Stomach (tissue), 19 donors: ENCODE measurements at places on chromosomes 4 and X. TPM values are rescaled to one million over a fixed set of nuclear protein-coding genes. Genes with fewer than 3 reads are reported as not detected.
A peak's percentile ranks its signal among the peaks of the same experiment; 100 is the strongest.

Gene SERPINA7
- total RNA-seq = not detected

Gene MAGEB2
- not detected for total RNA-seq

Gene CCDC149
- total RNA-seq = 29.0 TPM

Gene ACE2
- not detected for total RNA-seq

Gene USP17L28
- total RNA-seq = not detected

Gene CTAG1A
- total RNA-seq = not detected

Gene ARAP2
- 35.6 TPM for total RNA-seq

Gene RIPPLY1
- not detected for total RNA-seq

Gene TRIM61
- total RNA-seq = 0.73 TPM

Gene PAGE2B
- not detected for total RNA-seq

DNA sequence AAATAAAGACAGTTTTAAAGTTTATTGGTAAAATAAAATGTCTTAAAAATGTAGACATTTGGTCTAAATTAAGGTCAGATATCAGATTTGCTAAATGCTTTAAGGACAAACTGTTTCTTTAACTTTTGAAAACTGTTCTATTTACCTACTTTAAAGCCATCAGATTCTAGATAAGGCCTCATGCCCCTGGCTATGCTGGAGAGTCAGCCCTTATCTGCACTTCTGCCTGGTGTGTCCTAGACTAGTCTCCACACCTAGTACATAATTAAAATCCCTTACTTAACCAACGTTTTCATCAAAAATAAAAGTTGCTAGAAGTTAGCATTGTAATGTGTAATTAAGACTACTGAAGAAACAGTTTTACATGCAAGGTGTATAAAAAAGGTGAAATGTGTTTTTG lies 25.6 kb downstream of the HSD17B11 start:
- no peaks in the 10 kb centered on the region for H3K27me3 ChIP-seq
- H3K4me3 ChIP-seq = no peak overlapping the region
- H3K36me3 ChIP-seq = peaks cover 24% of the 10 kb centered on the region
- H3K4me1 ChIP-seq = no peaks in the 10 kb centered on the region

DNA sequence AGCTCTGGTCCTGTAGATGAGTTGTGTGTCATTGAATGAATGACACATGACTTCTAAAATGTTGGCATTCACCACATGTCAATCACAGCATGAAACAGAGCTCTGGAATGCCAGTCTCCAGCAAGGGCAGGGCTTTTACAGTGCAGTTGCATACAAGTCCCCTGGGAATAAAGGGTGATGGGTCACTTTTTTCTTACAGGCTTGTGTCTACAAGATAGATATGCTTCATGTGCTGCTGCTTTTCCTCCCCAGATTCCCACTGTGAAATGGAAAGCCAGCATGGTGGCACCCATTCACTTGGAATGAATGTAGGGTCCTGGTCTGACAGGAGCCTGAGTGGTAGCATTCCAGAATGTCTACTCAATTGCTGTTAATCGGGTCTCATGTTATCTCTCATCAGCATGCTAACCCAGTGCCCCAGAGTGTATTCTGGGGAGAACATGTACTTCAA lies 159.1 kb upstream of the KIT start:
- no peak overlapping the region for H3K27ac ChIP-seq
- DNase-seq = no peak
- H3K36me3 ChIP-seq = no peaks in the 10 kb centered on the region
- H3K4me1 ChIP-seq = no peaks in the 10 kb centered on the region
- H3K4me3 ChIP-seq = no peak overlapping the region
- no peaks in the 10 kb centered on the region for H3K27me3 ChIP-seq

DNA sequence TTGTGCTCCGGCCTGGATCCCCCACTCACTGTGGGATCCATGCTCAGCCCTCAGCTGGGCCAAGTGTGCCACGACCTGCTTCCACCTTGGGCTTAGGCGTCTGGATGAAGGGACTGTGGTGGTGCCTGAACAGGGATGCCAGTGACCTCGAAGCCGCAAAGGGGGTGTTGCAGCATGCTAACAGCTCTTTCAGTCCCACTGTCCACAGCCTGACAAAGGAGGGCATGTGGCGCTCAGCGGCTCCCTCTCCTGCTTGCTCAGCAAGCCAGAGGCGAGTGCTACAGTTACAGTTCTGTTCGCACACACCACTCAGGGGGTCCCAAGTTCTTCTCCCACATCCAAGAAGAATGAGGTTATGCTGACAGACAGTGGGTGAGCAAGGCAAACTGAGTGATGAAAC lies 5.2 kb upstream of the IGBP1 start:
- no peaks in the 10 kb centered on the region for H3K36me3 ChIP-seq
- DNase-seq = no peak
- H3K27ac ChIP-seq = no peak overlapping the region
- no peaks in the 10 kb centered on the region for H3K4me1 ChIP-seq

- H3K4me3 ChIP-seq = no peak overlapping the region
- DNase-seq = no peak
- no peaks in the 10 kb centered on the region for H3K27me3 ChIP-seq
These were observed 224.0 kb upstream of the BMP3 start for GRCh38 chr4:80806472-80806871.

DNA sequence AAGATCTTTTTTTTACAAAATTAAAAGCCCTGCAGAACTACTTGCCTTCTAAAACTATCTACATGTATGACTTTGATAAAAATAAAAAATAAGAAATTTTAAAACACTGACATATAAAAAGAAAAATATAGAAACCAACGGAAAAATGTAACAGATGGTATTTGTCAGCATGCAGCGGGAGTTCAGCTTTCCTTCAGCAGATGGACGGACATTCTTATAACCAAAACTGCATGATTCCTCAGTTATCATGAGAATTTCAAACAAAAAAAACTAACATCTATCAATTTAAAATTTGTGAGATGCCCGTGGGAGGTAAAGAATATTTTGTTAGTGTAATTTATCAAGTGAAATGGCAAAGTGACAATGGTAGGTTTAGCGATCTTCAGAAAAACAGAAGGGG lies 23.2 kb downstream of the RWDD4 start:
- no peaks in the 10 kb centered on the region for H3K4me1 ChIP-seq
- no peak for DNase-seq
- no peak overlapping the region for H3K4me3 ChIP-seq
- H3K36me3 ChIP-seq = no peaks in the 10 kb centered on the region
- H3K27me3 ChIP-seq = no peaks in the 10 kb centered on the region

- H3K4me3 ChIP-seq = no peak overlapping the region
- no peaks in the 10 kb centered on the region for H3K36me3 ChIP-seq
- no peak overlapping the region for H3K27ac ChIP-seq
- H3K27me3 ChIP-seq = no peaks in the 10 kb centered on the region
- no peaks in the 10 kb centered on the region for H3K4me1 ChIP-seq
These were observed 14.1 kb downstream of the S100G start for GRCh38 chrX:16664074-16664473.

GRCh38 chrX:23871905-23872546 lies 35.7 kb downstream of the APOO start:
- no peak overlapping the region for H3K4me3 ChIP-seq
- H3K36me3 ChIP-seq = no peaks in the 10 kb centered on the region
- no peaks in the 10 kb centered on the region for H3K27me3 ChIP-seq
- H3K27ac ChIP-seq = no peak overlapping the region

GRCh38 chr4:177108708-177109107 lies 201.0 kb upstream of the NEIL3 start:
- no peaks in the 10 kb centered on the region for H3K27me3 ChIP-seq
- no peaks in the 10 kb centered on the region for H3K36me3 ChIP-seq
- no peak overlapping the region for H3K27ac ChIP-seq
- no peaks in the 10 kb centered on the region for H3K4me1 ChIP-seq
- no peak for DNase-seq
- no peak overlapping the region for H3K4me3 ChIP-seq

DNA sequence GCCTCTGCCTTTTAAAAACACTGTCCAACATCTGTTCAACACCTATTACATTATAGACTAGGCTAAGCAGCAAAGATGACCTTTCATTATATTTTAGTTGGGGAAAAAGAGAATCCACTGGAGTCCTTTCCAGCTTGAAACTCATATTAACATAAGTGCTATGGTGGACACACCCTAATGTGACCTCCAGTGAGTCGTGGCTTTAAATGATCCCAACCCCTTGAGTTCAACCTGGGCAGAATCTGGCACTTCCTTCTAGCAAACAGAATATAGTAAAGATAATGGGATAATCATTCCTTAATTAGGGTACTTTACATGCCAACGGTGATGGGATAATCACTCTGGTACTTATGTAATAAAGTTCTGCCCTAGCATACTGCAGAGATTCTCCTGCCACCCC lies 162.6 kb downstream of the MAB21L2 start:
- H3K36me3 ChIP-seq = peaks cover 6% of the 10 kb centered on the region
- no peak overlapping the region for H3K27ac ChIP-seq
- H3K27me3 ChIP-seq = no peaks in the 10 kb centered on the region
- no peak for DNase-seq
- H3K4me1 ChIP-seq = no peaks in the 10 kb centered on the region

- no peak for DNase-seq
- H3K36me3 ChIP-seq = no peaks in the 10 kb centered on the region
- H3K4me3 ChIP-seq = no peak overlapping the region
- H3K4me1 ChIP-seq = no peaks in the 10 kb centered on the region
- no peaks in the 10 kb centered on the region for H3K27me3 ChIP-seq
- no peak overlapping the region for H3K27ac ChIP-seq
These were observed 57.3 kb upstream of the AGA start for GRCh38 chr4:177499537-177499936.

- no peaks in the 10 kb centered on the region for H3K4me1 ChIP-seq
- H3K27ac ChIP-seq = peak overlapping the region; percentile 96
- H3K4me3 ChIP-seq = peak overlapping the region; percentile 68
- no peaks in the 10 kb centered on the region for H3K27me3 ChIP-seq
- DNase-seq = peak; percentile 88
- no peaks in the 10 kb centered on the region for H3K36me3 ChIP-seq
These were observed 840 bp upstream of the CLCN3 start for GRCh38 chr4:169619518-169619957.

DNA sequence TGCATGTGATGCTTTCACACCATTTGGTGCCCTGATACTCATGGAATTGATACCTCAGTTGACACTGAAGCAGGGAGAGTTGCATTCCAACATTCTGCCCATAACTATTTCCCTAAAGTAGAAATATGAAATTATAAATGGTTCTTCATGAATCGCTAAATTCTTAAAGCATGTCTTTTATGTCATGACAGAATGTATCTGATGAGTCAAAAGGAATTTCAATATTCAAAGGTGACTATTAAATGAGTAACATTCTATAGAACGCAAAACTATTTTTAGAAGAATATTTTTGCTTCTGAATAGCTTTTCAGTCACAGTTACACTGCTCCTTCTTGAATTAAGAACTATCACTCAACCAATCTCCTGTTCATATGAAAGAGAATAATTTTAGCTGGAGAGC lies 152.8 kb downstream of the ADGRA3 start:
- DNase-seq = no peak
- H3K36me3 ChIP-seq = no peaks in the 10 kb centered on the region
- no peak overlapping the region for H3K4me3 ChIP-seq

DNA sequence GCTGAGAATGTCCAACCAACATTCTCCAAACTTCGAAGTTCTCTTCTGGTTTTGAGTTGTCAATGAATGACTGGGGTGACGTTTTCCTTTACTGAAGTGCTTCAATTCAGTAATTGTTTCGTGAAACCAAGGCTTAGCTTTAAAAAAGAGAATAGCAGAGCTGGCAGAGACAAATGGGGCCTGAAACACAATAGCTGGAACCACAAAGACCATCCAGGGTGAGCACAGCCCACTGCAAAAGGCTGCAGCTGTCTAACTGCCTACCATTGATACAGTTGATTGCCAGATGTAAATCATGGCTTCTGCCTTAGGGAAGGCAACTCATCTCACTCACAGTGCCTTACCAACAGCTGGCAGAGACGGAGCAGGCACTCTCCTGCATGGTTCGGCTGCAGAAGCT lies 78.7 kb upstream of the ZNF518B start:
- no peaks in the 10 kb centered on the region for H3K36me3 ChIP-seq
- H3K27me3 ChIP-seq = no peaks in the 10 kb centered on the region
- H3K4me1 ChIP-seq = no peaks in the 10 kb centered on the region
- no peak overlapping the region for H3K27ac ChIP-seq
- no peak for DNase-seq

DNA sequence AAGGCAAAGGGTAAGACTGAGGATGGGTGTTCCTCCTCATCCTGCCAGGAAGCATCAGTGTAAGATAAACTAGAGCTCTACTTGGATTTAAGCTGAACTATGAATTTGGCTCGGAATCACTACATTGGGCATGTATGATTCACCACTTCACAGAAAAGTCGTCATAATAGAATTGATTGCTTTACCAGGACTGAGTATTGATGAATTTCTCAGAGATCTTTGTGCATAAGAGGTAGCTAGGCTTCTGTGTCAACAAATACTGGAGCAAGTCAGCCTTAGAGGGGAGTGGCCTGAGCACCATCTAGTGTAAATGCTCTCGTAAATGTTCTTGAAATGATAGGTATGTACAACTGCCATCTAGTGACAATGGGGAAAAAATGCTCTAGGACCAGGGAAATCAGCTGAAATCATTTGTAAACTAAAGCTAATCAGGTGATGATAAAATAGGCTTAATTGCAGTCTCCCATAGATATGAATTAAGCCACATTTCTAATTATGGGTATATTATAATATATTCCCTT lies 309.5 kb upstream of the FMR1 start:
- no peak for DNase-seq
- no peaks in the 10 kb centered on the region for H3K27me3 ChIP-seq
- no peaks in the 10 kb centered on the region for H3K4me1 ChIP-seq
- H3K27ac ChIP-seq = no peak overlapping the region
